ENCODE measurements at places on chromosomes 16 and 17. TPM values are rescaled to one million over a fixed set of nuclear protein-coding genes. Genes with fewer than 3 reads are reported as not detected.

The SP6 gene
- total RNA-seq, result 0.07 TPM

DNA sequence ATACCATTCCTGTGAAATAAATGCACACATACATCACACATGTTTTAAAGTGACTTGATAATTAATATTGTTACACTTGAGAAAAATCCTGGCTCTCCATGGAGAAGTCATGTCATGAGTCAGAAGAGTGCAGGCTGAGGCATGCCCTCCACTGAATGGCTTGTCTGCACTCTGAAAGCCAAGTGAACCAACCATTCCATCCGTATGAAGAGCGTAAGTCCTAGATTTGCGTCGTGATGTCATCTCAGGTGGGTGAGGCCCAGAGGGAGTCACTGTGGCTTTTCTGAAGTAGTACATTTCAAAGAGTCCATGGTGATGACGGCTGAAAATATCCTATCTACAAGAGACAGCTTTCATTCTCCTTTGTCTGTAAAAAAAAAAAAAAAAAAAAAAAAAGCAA, 83.5 kb upstream of the IRX5 start:
- H3K4me1 ChIP-seq, result no peaks in the 10 kb centered on the region
- H3K36me3 ChIP-seq, result no peaks in the 10 kb centered on the region
- no peak overlapping the region for H3K4me3 ChIP-seq
- H3K27me3 ChIP-seq, result peaks cover 3% of the 10 kb centered on the region
- no peak overlapping the region for H3K27ac ChIP-seq

DNA sequence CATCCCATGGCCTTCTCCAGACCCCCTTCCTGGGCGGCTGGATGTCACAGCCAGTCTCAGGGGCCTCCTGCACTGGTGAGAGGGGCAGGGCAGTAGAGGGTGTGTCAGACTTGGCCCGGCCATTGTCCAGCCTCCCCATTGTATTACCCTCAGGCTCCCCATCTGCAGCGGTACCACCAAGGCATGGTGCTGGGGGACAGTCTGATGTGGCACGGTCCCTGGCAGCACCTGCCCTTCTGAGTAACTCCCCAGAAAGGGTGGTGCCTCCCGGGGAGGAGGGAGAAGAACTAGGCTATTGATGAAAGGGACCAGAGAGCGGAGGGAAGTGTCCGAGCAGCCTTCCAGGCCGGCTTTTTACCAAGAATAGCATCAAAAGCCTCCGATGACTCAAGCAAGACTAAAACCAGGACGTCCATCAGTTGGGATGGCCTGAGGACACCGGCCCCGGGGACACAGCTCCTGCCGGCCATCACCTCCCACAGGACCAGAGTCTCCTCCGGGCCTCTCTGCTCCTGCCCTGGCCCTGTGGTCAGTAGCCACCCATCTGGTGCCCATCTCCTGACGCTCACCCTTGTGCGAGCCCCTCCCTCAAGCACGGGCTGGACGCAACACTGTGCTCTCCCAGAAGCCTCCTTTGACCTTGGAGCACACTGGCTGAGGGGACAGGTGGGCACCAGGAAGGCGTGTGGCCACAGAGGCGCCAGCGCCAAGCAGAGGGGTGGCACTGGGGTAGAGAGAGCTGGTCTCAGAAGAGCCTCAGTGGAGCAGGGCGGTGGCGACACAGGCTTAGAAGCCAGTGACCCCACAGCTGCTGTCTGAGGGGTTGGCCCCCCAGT, 5.8 kb upstream of the CPNE7 start:
- no peak for DNase-seq
- H3K36me3 ChIP-seq, result peaks cover 10% of the 10 kb centered on the region
- H3K4me3 ChIP-seq, result no peak overlapping the region

The CDT1 gene
- 182 TPM for total RNA-seq

GRCh38 chr17:39722965-39723848, 7.1 kb downstream of the MIEN1 start:
- H3K36me3 ChIP-seq, result peaks cover 5% of the 10 kb centered on the region
- no peaks in the 10 kb centered on the region for H3K27me3 ChIP-seq
- H3K27ac ChIP-seq, result no peak overlapping the region
- no peaks in the 10 kb centered on the region for H3K4me1 ChIP-seq
- H3K4me3 ChIP-seq, result no peak overlapping the region
- DNase-seq, result peak; percentile 28

The PAGR1 gene
- 25.6 TPM for total RNA-seq

The KCTD11 gene
- total RNA-seq, result 5.0 TPM

GRCh38 chr17:68383443-68384321, 73.6 kb downstream of the WIPI1 start:
- H3K4me3 ChIP-seq, result no peak overlapping the region
- H3K27me3 ChIP-seq, result no peaks in the 10 kb centered on the region
- H3K4me1 ChIP-seq, result peaks cover 17% of the 10 kb centered on the region
- no peak for DNase-seq
- H3K27ac ChIP-seq, result peak overlapping the region; percentile 40
- no peaks in the 10 kb centered on the region for H3K36me3 ChIP-seq

GRCh38 chr16:63323055-63323454, 1286.8 kb upstream of the CDH8 start:
- no peaks in the 10 kb centered on the region for H3K4me1 ChIP-seq
- no peaks in the 10 kb centered on the region for H3K27me3 ChIP-seq
- H3K4me3 ChIP-seq, result no peak overlapping the region

GRCh38 chr16:57754354-57755060, 18.9 kb downstream of the KATNB1 start:
- DNase-seq, result no peak
- H3K4me3 ChIP-seq, result no peak overlapping the region
- H3K4me1 ChIP-seq, result peaks cover 2% of the 10 kb centered on the region
- H3K36me3 ChIP-seq, result peaks cover 6% of the 10 kb centered on the region

DNA sequence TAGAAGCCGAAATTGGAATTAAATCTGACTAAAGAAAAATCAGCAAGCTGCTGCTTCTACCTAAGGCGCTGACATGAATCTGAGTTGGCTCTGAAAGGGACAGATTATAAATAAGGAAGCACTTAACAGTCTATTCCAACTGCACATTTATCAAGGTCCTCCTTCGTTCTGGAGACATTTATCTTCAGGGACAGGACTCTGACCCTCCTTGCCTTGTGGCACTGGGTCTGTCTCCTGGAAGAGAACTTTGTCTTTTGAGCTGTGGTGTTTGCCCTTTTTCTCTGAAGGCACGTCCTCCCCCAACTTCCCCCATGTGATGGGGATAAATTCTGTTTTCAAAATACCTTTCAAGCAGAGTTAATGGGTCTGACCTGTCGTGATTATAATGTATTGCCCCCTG, 47.0 kb upstream of the MARCHF10 start:
- H3K27me3 ChIP-seq, result peaks cover 8% of the 10 kb centered on the region
- no peaks in the 10 kb centered on the region for H3K4me1 ChIP-seq
- no peaks in the 10 kb centered on the region for H3K36me3 ChIP-seq
